ENCODE measurements at places on chromosomes 4 and X.

- no peak for DNase-seq
These were observed 41.8 kb downstream of the SULT1B1 start for GRCh38 chr4:69718396-69719271.

DNA sequence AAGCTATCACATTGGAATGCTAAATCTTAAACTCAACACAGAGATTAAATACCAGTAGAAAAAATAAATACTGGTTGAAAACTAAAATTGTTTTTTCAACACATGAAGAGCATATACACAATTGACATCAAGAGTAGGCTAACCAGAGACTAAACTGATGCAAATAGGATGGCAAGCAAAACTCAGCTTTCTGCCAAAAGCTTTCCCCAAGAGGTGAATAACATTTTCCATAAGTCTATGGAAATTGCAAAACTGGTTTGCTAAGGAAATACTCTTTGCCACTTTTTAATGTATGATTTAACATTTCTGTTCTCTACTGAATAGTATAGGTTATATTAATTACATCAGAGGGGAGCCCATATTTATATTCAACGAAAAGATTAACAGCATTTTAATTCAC is 23.8 kb downstream of the IQCM start:
- DNase-seq = no peak

- DNase-seq = no peak
These were observed 52.9 kb upstream of the PDGFRA start for GRCh38 chr4:54176202-54176601.

GRCh38 chr4:39048311-39048710 is 13.7 kb upstream of the KLHL5 start:
- DNase-seq = no peak

- DNase-seq = no peak
These were observed 88.4 kb downstream of the LRP2BP start for GRCh38 chr4:185307136-185307950.

DNA sequence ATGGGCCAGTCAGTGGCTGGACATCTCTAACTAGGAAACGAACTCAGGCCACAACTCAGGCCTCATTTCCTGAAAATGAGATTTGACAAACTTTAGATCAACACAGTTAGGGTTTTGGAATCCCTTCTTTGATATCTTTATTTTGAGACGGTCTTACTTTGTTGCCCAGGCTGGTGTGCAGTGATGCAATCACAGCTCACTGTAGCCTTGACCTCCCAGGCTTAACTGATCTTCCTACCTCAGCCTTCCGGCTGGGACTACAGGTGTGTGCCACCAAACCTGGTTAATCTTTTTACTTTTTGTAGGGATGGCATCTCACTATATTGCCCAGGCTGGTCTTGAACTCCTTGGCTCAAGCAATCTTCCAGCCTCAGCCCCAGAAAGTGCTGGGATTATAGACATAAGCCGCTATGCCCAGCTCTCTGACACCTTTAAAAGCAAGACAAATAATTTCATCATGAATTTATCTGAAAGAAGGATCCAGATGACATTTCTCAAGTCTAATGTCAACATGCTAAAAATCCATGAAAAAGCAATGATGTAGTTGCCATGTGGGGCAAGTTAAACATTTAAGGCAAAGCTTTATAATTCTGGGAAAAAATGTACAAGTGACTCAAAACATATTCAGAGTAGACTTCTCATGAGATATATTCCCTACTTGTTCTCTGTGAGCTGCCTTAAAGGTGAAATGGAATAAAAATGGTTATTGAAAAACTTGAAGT is 89.1 kb upstream of the CBR4 start:
- no peak for DNase-seq

DNA sequence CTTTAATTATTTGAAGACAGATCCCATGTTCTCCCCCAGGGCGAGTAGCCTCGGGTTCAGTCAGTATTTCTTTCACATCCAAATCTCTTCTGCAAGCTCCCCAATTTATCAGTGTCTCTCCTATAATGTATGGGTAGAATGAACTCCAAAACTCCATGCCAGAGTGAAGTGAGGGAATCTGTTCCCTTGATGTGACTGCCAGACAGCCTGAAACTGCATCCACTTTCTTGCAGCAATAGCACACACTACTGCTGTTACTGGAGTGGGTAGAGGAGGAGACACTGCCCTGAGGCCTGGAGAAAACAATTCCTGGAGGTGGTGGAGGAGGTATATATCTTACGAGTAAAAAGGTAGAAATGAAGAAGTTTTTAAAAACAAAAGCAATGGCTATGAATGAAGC is 11.0 kb downstream of the LNX1 start:
- no peak for DNase-seq

DNA sequence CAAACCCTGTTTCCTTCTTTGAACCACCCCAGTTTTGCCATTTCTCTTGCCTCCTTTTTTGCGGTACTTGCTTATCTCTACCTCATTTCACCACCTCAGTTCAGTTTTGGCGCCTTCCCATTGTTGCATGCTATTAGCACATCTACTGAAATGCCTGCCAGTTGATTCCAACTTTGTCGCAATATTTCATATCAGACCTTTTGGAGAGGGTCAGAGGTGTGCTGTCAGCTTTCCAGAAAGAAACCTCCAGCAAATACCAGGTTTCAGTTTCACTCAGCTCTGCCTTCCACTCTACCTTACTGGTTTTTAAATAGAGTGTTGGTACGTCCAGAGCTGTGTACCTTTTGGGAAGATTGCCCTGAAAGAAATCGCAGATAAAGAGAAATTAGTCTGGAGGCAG is 91.9 kb upstream of the CPEB2 start:
- DNase-seq = no peak

DNA sequence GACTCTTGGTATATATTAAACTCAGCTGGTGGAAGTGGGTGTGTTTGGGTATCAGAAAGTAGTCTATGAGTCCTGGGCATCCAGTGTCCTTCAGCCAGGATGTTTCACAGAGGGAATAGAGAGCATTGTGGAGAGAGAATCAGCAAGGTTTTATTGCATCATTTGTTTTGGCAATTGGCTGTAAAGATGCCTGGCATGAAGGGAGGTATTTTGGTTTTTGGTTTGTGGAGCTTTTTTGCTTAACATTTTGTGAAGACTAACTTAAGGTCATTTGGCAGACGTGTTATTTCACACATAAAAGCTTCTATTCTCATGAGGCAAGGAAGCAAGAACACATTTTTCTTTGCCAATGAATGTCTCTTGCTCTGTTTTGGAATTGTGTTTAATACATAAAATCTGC is 71.1 kb downstream of the DCLK2 start:
- DNase-seq = no peak

DNA sequence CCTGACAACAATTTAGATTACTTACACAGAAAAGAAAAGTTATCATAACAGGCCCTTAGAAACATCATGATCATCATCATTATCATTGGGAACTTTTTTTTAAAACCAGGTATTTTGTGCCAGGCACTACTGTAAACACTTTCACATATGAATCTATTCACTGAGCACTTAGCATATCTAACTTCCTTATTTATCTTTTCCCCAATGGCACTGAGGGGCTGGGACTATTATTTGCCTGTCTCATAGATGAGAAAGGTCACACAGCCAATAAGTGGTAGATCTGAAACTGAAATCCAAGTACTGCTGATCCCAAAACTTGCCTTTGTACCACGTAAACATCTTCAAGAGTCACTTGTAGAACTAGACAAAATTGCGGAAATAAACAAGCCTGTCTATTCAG is 184.2 kb upstream of the RBPJ start:
- no peak for DNase-seq

DNA sequence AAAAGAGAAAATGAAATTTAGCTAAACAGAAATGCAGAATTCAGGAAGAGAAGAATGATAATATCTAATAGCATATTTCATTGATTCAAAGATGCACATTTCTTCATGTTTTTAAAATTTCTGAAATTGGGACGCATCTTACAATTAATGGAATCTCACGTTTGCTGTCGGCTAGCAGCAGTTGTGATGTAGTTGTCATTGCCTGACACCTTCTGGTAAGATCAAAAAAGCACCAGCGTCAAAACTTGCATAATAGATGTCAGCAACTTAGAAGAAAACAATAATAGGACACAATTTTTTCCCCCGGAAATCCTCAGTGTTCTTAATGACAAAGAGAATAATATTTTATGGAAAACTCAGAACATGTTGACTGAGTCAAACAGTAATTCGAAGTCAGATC is 29.8 kb upstream of the SLC7A3 start:
- no peak for DNase-seq

GRCh38 chr4:129344058-129344457 is 248.1 kb downstream of the C4orf33 start:
- no peak for DNase-seq

DNA sequence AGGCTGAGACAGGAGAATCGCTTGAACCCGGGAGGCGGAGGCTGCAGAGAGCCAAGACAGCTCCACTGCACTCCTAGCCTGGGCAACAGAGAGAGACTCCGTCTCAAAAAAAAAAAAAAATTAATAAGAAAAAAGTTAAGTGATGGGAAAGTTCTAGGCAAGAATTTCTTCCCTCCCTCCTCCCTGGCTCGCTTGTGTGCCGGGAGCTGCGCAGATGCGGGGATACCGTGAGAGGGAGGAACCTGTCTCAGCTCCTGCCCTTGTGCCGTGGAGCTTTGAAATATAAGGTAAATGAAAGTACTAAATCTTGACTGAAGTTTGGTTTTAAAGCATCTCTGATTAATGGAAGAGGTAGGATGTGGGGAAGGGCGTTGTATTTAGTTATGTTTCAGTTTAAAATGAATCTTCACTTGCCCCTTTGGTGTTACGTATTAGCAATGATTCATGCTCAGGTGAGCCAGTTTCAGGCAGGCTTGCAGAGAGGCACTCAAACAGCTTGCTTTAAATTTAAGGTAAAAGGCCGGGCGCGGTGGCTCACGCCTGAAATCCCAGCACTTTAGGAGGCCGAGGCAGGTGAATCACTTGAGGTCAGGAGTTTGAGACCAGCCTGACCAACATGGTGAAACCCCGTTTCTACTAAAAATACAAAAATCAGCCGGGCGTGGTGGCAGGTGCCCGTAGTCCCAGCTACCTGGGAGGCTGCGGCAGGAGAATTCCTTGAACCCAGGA is 1.4 kb upstream of the UFSP2 start:
- DNase-seq = no peak

- no peak for DNase-seq
These were observed 102.0 kb upstream of the PDLIM3 start for GRCh38 chr4:185637163-185637875.

GRCh38 chr4:185695743-185696142 is 116.3 kb downstream of the SORBS2 start:
- DNase-seq = no peak

DNA sequence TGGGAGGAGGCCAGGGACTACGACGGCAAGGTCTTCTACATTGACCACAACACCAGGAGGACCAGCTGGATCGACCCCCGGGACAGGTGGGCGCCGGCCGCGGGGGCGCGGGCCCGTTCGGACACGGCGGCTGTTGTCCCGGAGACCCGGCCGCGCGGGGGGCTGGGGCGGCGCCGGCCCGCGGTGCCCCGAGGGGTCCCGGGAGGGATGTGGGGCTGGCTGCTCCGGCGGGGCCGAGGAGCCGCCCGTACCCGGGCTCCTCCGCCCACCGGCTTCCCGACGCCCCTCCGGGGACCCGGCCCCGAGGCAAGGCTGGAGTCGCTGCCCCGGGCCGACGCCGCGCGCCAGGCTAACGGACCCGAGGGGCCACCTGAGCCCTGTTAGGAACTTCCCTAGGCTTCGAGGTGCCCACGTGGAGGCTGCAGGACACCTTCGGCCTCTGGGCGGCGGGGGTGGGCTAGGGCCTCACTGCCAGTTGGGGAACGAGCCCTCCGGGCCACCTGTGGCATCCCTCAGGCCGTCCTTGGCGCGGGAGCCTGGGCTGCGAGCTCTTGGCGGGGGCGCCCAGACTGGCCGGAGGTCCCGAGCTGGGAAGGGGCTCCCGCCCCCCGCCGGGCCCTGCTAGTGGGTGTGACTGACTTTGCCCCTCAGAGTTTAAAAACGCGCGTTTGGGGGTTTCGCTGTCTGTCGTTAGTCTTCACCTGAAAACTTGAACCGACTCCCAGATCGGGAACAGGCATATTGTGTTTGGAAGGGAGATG is 660 bp downstream of the WWC2 start:
- no peak for DNase-seq

GRCh38 chr4:172666711-172667368 is 501.8 kb upstream of the GALNT7 start:
- no peak for DNase-seq

DNA sequence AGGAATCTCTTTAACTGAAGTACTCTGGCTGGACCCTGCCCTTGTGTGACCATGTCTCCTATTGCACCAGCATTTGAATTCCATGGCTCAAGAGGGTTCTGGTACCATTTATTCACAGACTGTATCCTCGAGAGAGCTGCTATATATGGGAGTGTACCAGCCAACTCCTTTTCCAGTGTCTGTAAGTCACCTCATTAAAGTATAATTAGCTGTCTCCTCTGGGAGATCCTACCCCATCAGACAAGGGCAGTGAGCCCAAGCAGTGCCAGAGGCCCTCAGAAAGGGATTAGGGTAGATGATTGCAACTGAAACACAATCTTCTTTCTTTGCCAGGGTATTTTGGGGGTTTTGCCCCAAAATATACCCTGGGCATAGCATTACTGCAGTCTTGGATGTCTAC is 31.6 kb downstream of the GNL3L start:
- DNase-seq = no peak

GRCh38 chr4:25030277-25031076 is at the start of gene LGI2:
TSS of gene LGI2 (minus strand) at chr4:25030946. CDS start at chr4:25030693, 253 bp downstream.
- DNase-seq = no peak

DNA sequence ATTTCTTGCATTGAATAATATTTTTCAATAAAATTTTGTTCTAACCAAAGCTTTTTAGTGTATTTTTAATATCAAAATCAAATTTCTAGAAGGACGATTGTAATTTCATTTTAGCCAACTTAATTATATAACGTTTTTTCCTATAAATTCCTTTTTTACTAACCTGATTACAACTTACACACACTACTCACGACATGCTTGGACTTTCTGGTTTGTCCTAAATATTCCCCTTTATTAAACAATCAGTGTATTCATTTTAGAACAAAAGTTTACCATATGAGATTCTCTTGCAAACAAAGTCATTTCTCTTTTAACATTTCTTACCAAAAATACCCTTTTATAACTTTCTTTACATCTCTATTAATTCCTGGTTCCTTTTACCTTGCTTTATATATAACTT is 173.7 kb downstream of the PWWP3B start:
- no peak for DNase-seq

GRCh38 chrX:76453737-76454406 is 26.4 kb downstream of the MAGEE1 start:
- DNase-seq = no peak

DNA sequence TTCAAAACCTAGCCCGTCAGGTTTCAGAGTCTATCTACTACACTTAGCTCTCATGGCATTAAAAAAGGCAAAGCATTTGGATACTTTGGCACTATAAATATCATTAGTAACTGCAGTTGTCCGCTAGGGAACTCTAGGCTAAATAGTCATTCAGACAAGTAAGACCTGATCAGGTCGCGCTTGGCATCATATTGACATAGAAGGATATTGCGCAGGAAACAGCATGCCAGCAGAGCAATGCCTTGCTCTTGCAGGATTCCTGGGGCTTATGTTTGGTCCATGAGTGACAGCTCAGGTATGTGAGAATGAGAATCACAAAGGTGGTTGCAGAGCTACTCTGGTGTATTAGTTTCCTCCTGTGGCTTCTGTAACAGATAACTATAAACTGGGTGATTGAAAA is 62.7 kb downstream of the KDM6A start:
- DNase-seq = no peak

All from NCI-H2107 (cell line).